ENCODE measurements at places on chromosomes 7 and 10. TPM values are rescaled to one million over a fixed set of nuclear protein-coding genes. Genes with fewer than 3 reads are reported as not detected.

Gene PDK4
- 61.9 TPM for total RNA-seq

Gene ZNF282
- total RNA-seq: 27.2 TPM

Gene MDH2
- total RNA-seq: 74.9 TPM

Gene SPDYE2
- 0.31 TPM for total RNA-seq

Gene DIP2C
- 38.7 TPM for total RNA-seq

Gene LBX1
- total RNA-seq: not detected

Gene OPN4
- 0.18 TPM for total RNA-seq

Gene PLEKHS1
- total RNA-seq: 0.22 TPM

Gene HPS6
- total RNA-seq: 14.0 TPM

Gene MAT1A
- total RNA-seq: not detected

Gene SPDYE1
- total RNA-seq: not detected

Gene CALD1
- 534 TPM for total RNA-seq

Gene TMEM140
- 29.4 TPM for total RNA-seq

All from sciatic nerve (tissue), 2 donors.